Endothelial cell of umbilical vein (primary cell): ENCODE measurements at places on chromosomes 1 and 21. TPM values are rescaled to one million over a fixed set of nuclear protein-coding genes. Genes with fewer than 3 reads are reported as not detected.

DNA sequence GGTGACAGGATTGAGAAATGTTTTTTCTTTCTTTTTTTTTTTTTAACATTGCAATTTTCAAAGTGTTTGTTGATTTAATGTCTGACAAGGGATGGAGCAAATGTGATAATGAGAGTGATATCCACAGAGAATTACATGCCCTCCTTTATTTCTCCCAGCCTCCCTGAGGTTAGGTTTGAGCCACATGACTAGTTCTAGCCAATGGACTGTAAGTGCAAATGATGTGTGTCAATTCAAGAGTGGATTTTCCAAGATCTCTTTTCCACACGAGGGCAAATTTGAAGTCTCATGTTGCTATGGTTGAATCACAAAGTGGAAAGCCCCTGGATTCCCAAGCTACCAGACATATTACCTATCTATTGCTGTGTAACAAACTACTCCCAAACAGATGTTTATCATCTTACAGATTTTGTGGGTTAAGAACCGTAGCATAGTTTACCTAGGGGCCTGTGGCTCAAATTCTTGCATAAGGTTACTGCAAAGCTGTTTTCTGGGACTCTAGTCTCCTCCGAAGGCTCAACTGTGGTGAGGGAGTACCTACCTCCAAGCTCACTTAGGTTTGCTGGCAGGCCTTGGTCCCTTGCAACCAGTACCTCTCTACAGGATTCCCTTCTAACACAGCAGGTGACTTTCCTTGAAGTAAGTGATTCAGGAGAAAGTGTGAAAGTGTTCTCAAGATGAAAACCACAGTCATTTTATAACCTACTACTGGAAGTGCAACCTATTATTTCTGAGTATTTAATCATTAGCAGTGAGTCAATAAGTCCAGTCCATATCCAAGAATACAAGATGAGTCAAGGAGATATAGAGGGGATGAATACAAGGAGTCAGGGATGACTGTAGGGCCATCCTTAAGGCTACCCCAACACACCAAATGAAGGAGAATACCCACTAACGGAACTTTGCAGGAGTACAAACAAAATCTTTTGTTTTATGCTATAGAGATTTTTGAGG lies 533.6 kb downstream of the PTPRC start:
- H3K4me1 ChIP-seq, result no peaks in the 10 kb centered on the region
- H3K36me3 ChIP-seq, result no peaks in the 10 kb centered on the region
- no peak for DNase-seq
- no peak overlapping the region for H3K4me3 ChIP-seq
- H3K27ac ChIP-seq, result no peak overlapping the region

Gene KLF17
- total RNA-seq, result not detected in 2 replicates

- H3K27ac ChIP-seq, result no peak overlapping the region
- no peaks in the 10 kb centered on the region for H3K4me1 ChIP-seq
- no peaks in the 10 kb centered on the region for H3K36me3 ChIP-seq
- DNase-seq, result no peak
- no peak overlapping the region for H3K4me3 ChIP-seq
- peaks cover 8% of the 10 kb centered on the region for H3K27me3 ChIP-seq
These were observed 32.8 kb upstream of the MAN1C1 start for GRCh38 chr1:25583519-25584370.

DNA sequence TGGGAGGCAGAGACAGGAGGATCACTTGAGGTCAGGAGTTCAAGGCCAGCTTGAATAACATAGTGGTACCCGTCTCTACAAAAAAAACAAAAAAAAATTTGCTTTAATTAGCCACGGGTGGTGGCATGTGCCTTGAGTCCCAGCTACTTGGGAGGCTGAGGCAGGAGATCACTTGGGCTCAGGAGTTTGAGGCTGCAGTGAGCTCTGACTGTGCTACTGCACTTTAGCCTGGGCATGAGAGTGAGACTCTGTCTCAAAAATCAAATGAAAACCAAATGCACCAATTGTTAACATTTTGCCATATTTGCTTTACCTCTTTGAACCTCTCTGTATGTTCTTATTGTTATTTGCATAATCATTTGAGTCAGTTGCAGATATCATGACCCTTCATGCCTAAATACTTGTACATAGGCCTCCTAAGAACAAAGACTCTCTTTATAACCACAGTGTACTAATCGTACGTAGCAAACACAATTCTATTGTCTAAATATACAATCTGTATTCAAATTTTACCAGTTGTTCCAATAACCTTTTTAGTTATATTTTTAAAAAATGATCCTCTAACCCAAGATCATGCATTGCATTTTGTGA lies 8.5 kb upstream of the NID1 start:
- H3K27me3 ChIP-seq, result peaks cover 2% of the 10 kb centered on the region
- H3K36me3 ChIP-seq, result no peaks in the 10 kb centered on the region
- H3K27ac ChIP-seq, result no peak overlapping the region
- DNase-seq, result no peak
- H3K4me1 ChIP-seq, result no peaks in the 10 kb centered on the region

Gene MATN1
- total RNA-seq, result 0.29 TPM in 1 of 2 replicates, not detected in the other

- no peak overlapping the region for H3K4me3 ChIP-seq
- no peak overlapping the region for H3K27ac ChIP-seq
- no peak for DNase-seq
- no peaks in the 10 kb centered on the region for H3K36me3 ChIP-seq
- peaks cover 10% of the 10 kb centered on the region for H3K27me3 ChIP-seq
These were observed 954 bp downstream of the MYOG start for GRCh38 chr1:203084588-203085527.

- H3K4me3 ChIP-seq, result no peak overlapping the region
- DNase-seq, result no peak
- H3K4me1 ChIP-seq, result no peaks in the 10 kb centered on the region
- no peaks in the 10 kb centered on the region for H3K27me3 ChIP-seq
These were observed 12.8 kb downstream of the ZNF678 start for GRCh38 chr1:227576189-227576588.

Gene CELA3A
- total RNA-seq, result not detected in 2 replicates

DNA sequence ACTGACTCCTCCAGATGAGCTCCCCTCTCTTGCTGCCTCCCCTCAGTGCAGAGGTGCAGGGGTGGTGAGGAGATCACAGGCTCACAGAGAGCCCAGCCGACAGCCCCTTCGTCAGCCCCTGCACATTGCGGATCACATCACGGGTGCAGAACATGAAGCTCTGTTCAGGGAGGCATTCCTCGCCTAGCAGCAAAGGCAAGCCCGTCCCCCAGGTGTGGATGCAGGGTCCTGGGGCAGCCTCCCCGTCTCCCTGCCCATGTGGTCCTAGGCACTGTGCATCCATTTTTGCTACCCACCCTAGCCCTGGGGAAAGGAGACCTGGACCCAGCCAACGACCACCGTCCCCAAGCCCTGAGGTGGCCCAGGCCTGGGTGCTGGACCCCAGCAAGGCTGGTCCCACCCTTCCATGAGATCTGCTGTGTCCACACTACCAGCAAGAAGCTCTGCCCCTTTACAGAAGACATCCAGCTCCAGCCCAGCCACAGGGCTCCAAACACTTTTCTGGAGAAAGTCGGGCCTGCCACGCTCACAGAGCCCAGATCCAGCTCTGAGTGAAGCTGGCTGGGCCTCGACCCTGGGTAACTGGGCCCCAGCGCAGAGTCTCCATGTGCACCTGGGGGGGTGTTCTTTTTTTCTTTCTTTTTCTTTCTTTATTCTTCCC lies 248.7 kb downstream of the NPHP4 start:
- no peak overlapping the region for H3K4me3 ChIP-seq
- H3K36me3 ChIP-seq, result no peaks in the 10 kb centered on the region
- no peak for DNase-seq
- H3K4me1 ChIP-seq, result no peaks in the 10 kb centered on the region

- no peaks in the 10 kb centered on the region for H3K36me3 ChIP-seq
- no peaks in the 10 kb centered on the region for H3K4me1 ChIP-seq
- DNase-seq, result peak; percentile 27
- H3K27me3 ChIP-seq, result no peaks in the 10 kb centered on the region
- H3K4me3 ChIP-seq, result no peak overlapping the region
These were observed 117.6 kb downstream of the PTPRC start for GRCh38 chr1:198756470-198756869.

Gene PPFIA4
- 0.16 and 0.22 TPM in 2 replicates for total RNA-seq

DNA sequence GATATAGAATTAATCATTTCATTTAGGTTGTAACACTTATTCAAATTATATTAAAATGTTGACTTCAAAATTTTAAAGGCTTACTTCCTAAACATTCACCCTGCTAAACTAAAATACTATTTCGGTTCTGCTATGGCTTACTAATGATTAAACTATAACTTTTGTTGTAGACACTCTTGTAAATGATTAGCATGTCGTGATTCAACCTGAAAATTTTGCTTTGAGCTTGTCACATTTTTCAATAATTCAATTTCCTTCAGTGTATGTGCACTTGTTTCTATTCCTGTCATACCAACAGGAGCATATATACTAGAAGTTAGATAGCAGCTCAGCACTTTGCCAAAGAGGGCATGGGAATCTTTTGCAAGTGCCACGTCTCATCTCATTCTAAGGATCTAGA lies 1018.8 kb downstream of the AMY1C start:
- no peak overlapping the region for H3K27ac ChIP-seq
- no peak overlapping the region for H3K4me3 ChIP-seq
- no peak for DNase-seq
- H3K27me3 ChIP-seq, result no peaks in the 10 kb centered on the region
- H3K4me1 ChIP-seq, result no peaks in the 10 kb centered on the region
